ENCODE measurements at places on chromosomes 5 and 9. TPM values are rescaled to one million over a fixed set of nuclear protein-coding genes. Genes with fewer than 3 reads are reported as not detected.

DNA sequence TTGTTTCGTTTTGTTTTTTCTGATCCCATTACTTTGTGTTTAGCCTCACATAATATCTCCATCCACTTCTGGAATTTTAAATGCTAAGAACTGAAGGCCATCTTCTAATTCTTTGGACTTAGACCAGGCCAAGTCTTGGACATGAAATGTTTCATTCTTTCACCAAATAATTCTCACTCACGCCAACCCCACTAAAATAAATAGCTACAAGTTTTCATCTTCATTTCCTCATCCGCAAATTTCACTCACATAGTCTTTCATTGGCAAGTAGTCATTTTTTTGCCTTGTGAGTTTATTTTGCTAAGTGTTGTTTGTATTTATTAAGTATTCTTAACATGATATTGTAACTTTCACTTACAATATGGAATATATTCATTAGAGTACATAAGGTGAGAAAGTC, 1188.6 kb upstream of the SEMA6A start:
- no peak overlapping the region for H3K4me3 ChIP-seq
- H3K27ac ChIP-seq = no peak overlapping the region
- H3K4me1 ChIP-seq = no peaks in the 10 kb centered on the region
- no peak for DNase-seq

DNA sequence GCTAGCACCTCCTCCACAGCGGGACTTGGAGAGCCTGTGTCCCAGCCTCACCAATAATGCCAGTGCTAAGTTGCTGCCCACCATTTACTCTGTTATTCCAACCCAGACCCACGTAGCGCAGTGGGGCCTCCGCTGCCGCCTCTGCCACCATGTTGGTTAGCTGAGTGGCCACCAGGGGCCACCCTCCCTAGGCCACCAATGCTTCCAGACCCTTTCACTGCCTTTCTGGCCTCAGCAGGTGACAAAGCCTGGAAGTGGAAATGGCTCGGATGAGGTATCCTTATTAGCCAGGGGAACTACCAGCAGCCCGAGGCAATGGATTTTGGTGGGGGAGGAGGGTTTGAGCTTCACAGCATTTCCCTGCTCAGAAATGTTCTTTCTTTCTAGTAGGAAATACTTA, 110.1 kb downstream of the OSTF1 start:
- no peak overlapping the region for H3K4me3 ChIP-seq
- H3K4me1 ChIP-seq = no peaks in the 10 kb centered on the region
- peak; percentile 47 for DNase-seq
- no peaks in the 10 kb centered on the region for H3K27me3 ChIP-seq

DNA sequence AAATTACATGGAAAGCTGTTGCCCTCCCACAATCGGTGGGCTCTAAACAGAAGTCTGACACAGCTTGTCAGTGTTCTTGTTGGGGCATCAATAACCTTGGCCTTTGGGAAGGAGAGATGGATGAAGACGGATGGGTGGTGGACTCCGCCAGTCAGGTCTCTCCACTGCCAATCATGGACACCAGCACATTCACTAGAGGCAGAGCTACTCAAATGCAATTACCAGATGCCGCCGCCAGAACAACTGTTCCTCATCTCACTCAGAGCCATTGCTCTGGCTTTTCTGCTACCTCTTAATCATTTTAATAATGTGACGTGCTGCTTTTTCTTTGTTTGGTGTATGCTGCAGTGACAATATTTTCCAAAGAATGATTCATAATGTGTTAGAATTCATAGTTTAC, 27.9 kb upstream of the SEMA5A start:
- no peaks in the 10 kb centered on the region for H3K27me3 ChIP-seq
- H3K4me1 ChIP-seq = no peaks in the 10 kb centered on the region
- no peaks in the 10 kb centered on the region for H3K36me3 ChIP-seq
- H3K27ac ChIP-seq = no peak overlapping the region
- no peak for DNase-seq

GRCh38 chr5:157162919-157163510, 3.0 kb downstream of the GARIN3 start:
- no peaks in the 10 kb centered on the region for H3K27me3 ChIP-seq
- H3K36me3 ChIP-seq = no peaks in the 10 kb centered on the region
- DNase-seq = peak; percentile 70

RNF183 gene
- not detected for total RNA-seq

ROR2 gene
- total RNA-seq = 11.8 TPM

All from left lung (tissue), 14 donors.